ENCODE measurements at places on chromosomes 2 and 18. TPM values are rescaled to one million over a fixed set of nuclear protein-coding genes. Genes with fewer than 3 reads are reported as not detected.

The IFT172 gene
- total RNA-seq = 9.2 TPM

The HAAO gene
- not detected for total RNA-seq

The NTSR2 gene
- not detected for total RNA-seq

The PID1 gene
- 2.4 TPM for total RNA-seq

The MAP2 gene
- total RNA-seq = 5.6 TPM

The NAGK gene
- total RNA-seq = 102 TPM

The XDH gene
- total RNA-seq = 4.6 TPM

The MERTK gene
- 2.3 TPM for total RNA-seq

The TUBB8B gene
- total RNA-seq = not detected

The VWA3B gene
- total RNA-seq = not detected

The GNAL gene
- 4.5 TPM for total RNA-seq

The C2orf69 gene
- total RNA-seq = 10.0 TPM

The REG1A gene
- not detected for total RNA-seq

The EML6 gene
- 0.42 TPM for total RNA-seq

The NCKAP5 gene
- total RNA-seq = 1.8 TPM

The ST6GAL2 gene
- 0.23 TPM for total RNA-seq

The ATOH8 gene
- total RNA-seq = 0.07 TPM

The DCC gene
- total RNA-seq = not detected

The ADRA2B gene
- not detected for total RNA-seq

The C1GALT1C1L gene
- 0.21 TPM for total RNA-seq

The LRP1B gene
- total RNA-seq = not detected

The SPAG16 gene
- total RNA-seq = 22.8 TPM

The NAT8 gene
- total RNA-seq = not detected

The ITGB6 gene
- 58.6 TPM for total RNA-seq

The CLEC4F gene
- total RNA-seq = not detected

The HNMT gene
- total RNA-seq = 8.4 TPM

The TSPYL6 gene
- total RNA-seq = not detected

The C2orf78 gene
- not detected for total RNA-seq

The PTH2R gene
- not detected for total RNA-seq

The MEP1B gene
- total RNA-seq = not detected

The REG3G gene
- not detected for total RNA-seq

The FSIP2 gene
- total RNA-seq = 0.85 TPM

The CAVIN2 gene
- total RNA-seq = 4.9 TPM

The RIT2 gene
- total RNA-seq = not detected

The PIEZO2 gene
- 0.78 TPM for total RNA-seq

The BOLL gene
- not detected for total RNA-seq

The IL36G gene
- 15.7 TPM for total RNA-seq

The C2orf76 gene
- 5.4 TPM for total RNA-seq

The LOXHD1 gene
- total RNA-seq = not detected

The POU3F3 gene
- not detected for total RNA-seq

The RFTN2 gene
- total RNA-seq = not detected

The PELI1 gene
- total RNA-seq = 35.8 TPM

The TMEM37 gene
- not detected for total RNA-seq

The NPHP1 gene
- total RNA-seq = 4.1 TPM

The NHEJ1 gene
- 12.6 TPM for total RNA-seq

The PROM2 gene
- total RNA-seq = 53.7 TPM

The BBS5 gene
- total RNA-seq = 3.5 TPM

Measured in airway epithelial cell (primary cell).